ENCODE measurements at places on chromosomes 7 and 10. TPM values are rescaled to one million over a fixed set of nuclear protein-coding genes. Genes with fewer than 3 reads are reported as not detected.

ZNF467 gene
- polyA plus RNA-seq = not detected

TRIL gene
- polyA plus RNA-seq = 0.08 TPM

GRCh38 chr7:5457245-5457735, 33.7 kb upstream of the TNRC18 start:
- H3K36me3 ChIP-seq = no peaks in the 10 kb centered on the region
- H3K4me1 ChIP-seq = no peaks in the 10 kb centered on the region
- no peaks in the 10 kb centered on the region for H3K27me3 ChIP-seq
- H3K4me3 ChIP-seq = no peak overlapping the region

- no peaks in the 10 kb centered on the region for H3K4me1 ChIP-seq
- DNase-seq = peak; percentile 56
- H3K27me3 ChIP-seq = no peaks in the 10 kb centered on the region
Measured at GRCh38 chr10:77458986-77459590, 178.5 kb downstream of the KCNMA1 start.

DNA sequence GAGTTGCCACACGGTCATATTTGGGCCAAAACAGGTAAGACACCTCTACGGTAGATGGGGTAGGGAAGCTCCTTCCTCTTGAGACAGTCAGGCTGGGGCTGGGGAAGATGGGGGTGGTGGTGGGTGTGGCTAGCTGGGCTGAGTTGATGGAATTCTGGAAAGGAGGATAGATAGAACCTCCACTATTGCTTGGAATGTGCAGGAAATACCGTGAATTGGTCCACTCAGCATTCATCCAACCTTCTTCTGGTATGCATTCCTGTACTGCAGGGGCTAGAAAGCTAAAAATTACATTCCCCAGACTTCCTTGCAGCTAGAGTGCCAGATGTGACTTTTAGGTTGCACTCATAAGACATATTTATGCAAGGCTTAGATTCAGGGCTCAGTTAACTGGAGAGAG, 24.8 kb downstream of the TLX1 start:
- H3K27me3 ChIP-seq = peaks cover 68% of the 10 kb centered on the region
- no peak for DNase-seq
- H3K27ac ChIP-seq = no peak overlapping the region
- H3K36me3 ChIP-seq = no peaks in the 10 kb centered on the region

DNA sequence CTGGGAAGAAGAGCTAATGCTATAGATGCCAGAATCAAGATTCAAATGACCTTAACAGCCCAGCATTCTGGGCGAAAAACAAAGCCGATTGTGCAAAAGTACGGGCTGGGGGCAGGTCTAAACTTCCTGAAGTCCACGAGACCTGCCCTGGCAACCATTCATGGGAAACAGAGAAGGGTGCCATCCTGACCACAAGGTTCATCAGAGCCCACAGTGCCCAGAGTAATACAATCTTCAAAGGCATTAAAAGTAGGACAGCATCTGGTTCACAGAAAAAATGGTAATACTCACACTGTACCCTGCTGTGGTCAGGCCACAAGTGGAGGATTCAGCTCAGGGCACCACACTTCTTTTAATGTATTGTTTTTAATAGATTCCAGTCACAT, 36.1 kb downstream of the SORBS1 start:
- no peak overlapping the region for H3K4me3 ChIP-seq
- peaks cover 4% of the 10 kb centered on the region for H3K4me1 ChIP-seq
- no peaks in the 10 kb centered on the region for H3K36me3 ChIP-seq
- no peak overlapping the region for H3K27ac ChIP-seq
- no peaks in the 10 kb centered on the region for H3K27me3 ChIP-seq

DNA sequence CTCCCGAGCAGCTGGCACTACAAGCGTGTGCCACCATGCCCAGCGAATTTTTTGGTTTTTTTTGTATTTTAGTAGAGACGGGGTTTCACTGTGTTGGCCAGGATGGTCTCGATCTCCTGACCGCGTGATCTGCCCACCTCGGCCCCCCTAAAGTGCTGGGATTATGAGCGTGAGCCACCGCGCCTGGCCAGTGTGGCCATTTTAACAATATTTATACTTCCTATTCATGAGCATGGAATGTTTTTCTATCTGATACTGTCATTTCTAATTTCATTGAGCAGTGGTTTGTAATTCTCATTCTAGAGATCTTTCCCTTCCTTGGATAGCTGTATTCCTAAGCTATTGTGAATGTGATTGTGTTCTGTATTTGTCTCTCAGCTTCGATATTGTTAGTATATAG, 96.2 kb downstream of the GLCCI1 start:
- H3K36me3 ChIP-seq = 0 out of 2 replicates have a peak, but pooled peaks cover 3% of the 10 kb centered on the region
- H3K4me3 ChIP-seq = no peak overlapping the region
- DNase-seq = no peak
- peaks cover 18% of the 10 kb centered on the region for H3K4me1 ChIP-seq
- H3K27me3 ChIP-seq = no peaks in the 10 kb centered on the region

GRCh38 chr10:62121187-62121530, 147.5 kb downstream of the RTKN2 start:
- H3K4me1 ChIP-seq = peaks cover 14% of the 10 kb centered on the region
- peak; percentile 36 for DNase-seq
- no peaks in the 10 kb centered on the region for H3K27me3 ChIP-seq
- H3K4me3 ChIP-seq = no peak overlapping the region
- H3K27ac ChIP-seq = 0 out of 2 replicates have a peak overlapping the region, but pooled peaks have one; percentile 27

DNA sequence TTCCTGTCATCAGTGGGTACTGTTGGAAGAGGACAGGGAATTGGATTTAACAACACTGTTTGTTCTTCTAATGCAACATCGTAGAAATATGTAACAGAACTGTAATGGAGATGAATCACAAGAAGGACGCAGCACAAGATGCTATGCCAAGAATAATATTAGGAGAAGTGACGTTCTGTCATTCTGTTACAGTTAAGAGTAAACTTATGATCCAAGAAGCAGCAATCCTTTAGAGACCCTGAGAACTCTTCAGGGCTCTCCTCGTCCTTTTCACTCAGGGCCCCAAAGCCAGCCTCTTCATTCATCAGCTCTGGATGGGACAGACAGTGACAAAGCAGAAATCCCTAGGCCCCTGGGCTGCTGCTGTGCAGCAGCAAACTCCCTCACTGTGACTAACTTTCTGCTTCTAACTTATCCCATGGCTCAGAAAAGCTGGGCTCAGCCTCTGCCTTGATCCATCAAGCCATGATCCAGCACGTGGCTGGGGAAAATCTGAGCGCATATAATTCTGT, 8.7 kb upstream of the IL6 start:
- peak; percentile 93 for DNase-seq
- H3K36me3 ChIP-seq = no peaks in the 10 kb centered on the region
- no peaks in the 10 kb centered on the region for H3K27me3 ChIP-seq
- peaks cover 28% of the 10 kb centered on the region for H3K4me1 ChIP-seq

GRCh38 chr7:152076324-152076821, 50.9 kb downstream of the GALNT11 start:
- no peaks in the 10 kb centered on the region for H3K4me1 ChIP-seq
- peak; percentile 3 for DNase-seq

AKR1C8 gene
- polyA plus RNA-seq = not detected

DNA sequence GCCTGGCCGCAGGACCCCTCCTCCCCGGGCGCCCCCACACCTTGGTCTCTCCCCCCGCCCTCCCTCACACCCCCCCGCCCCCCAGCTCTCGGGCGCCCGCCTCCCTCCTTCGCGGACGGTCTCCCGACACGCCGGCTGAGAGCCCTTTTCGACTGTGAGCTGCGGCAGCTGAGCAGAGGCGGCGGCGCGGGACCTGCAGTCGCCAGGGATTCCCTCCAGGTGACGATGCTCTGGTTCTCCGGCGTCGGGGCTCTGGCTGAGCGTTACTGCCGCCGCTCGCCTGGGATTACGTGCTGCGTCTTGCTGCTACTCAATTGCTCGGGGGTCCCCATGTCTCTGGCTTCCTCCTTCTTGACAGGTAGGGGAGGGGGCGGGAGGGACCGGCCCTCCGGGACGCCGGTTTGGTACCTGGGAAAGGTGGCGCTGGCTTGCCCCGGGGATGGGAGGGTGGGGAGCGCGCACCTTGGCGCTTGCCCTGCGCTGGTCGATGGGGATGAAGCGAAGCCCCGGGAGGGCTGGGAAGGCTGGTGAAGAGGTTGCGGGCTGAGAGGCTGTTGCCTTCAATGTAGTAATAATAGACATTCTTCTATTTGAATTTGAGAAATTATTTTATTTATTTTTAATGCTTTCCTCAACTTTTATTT, at the start of gene BMPER:
TSS of gene BMPER (plus strand) at position 151 of the 644 bp plus-strand sequence. CDS start at position 226, 75 bp downstream.
- H3K36me3 ChIP-seq = peaks cover 20% of the 10 kb centered on the region
- peaks cover 68% of the 10 kb centered on the region for H3K4me1 ChIP-seq
- H3K27me3 ChIP-seq = no peaks in the 10 kb centered on the region
- peak within 1 kb of the TSS; percentile 79 for H3K27ac ChIP-seq
- peak within 1 kb of the TSS; percentile 91 for H3K4me3 ChIP-seq

SHLD2 gene
- polyA plus RNA-seq = 13.5 TPM

DNA sequence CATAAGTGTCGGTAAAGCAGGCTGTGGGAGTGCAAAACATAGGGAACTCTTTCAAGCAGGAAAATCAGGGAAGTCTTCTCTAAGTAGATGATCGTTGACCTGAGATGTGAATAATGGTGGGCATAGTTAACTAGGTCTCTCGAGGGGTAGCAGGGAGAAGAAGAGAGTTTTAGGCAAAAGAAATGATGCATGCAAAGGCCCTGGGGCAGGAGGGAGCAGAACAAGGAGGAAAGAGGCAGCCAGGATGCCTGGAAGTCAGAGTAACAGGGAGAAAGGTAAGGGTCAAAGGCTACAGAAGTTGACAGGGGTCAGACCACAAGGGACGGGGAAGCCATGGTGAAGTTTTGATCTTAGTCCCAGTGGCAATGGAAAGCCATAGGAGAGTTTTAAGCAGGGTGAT, 47.8 kb upstream of the PAX2 start:
- no peaks in the 10 kb centered on the region for H3K36me3 ChIP-seq
- DNase-seq = no peak
- no peak overlapping the region for H3K27ac ChIP-seq
- no peak overlapping the region for H3K4me3 ChIP-seq
- peaks cover 31% of the 10 kb centered on the region for H3K27me3 ChIP-seq

DNA sequence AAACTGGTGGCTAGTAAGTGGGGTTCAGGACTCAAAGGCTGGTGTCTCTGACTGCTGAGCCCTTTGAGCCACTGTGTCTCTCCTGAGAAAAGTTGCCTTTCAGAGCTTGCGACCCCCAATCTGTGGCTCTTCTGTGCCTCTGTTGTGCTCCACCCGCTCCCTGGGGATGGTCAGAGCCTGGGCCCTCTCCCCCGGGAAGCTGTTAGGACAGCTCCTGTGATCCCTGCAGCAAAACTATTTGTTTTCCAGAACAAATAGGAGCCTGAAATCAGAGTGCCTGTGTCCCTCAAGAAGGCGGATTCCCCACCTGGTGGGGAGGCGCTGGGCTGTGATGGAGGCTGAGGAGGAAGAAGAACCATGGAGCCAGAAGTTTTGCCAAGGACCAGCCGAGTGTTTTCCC, 56.4 kb upstream of the MXI1 start:
- H3K27me3 ChIP-seq = peaks cover 12% of the 10 kb centered on the region
- no peak overlapping the region for H3K27ac ChIP-seq
- H3K4me3 ChIP-seq = no peak overlapping the region

DNA sequence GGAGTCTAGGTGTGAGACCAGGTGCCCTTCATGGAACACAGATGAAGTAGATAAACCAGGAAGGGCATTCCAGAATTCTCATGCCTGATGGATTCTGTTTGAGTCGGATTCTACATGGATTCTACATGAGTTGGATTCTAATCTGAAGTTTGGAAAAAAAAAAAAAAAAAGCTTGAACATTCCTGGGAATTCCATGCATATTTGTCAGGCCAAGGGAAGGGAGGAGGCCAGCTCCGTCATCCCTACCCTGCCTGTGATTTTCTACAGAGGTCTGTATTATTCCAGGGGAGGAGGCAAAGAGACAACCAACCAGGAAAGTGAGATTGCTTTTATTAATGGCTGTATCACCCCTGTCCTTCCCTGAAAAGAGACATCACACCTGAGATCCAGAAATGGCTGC, 27.8 kb upstream of the EBLN1 start:
- no peaks in the 10 kb centered on the region for H3K36me3 ChIP-seq
- peak; percentile 51 for DNase-seq
- no peaks in the 10 kb centered on the region for H3K27me3 ChIP-seq

DNA sequence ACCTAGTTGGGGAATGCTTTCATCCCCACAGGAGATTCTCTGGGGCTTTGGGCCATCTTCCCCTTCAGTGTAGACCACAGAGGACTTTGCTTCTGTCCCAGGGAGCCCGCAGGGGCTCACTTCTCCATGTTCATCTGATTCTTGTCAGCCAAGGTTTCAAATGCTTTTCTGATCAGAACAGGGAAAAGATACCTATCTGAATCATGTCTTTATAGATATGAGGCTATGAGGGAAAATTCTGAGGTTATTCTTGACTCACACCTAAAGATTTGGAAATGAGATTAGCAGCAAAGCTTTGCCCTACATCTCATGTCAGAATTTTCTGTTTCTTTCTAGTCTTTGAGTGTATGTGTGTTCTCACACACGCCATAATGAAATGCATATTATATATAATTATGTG, 53.3 kb downstream of the FIGNL1 start:
- no peaks in the 10 kb centered on the region for H3K4me1 ChIP-seq
- H3K4me3 ChIP-seq = no peak overlapping the region
- H3K27me3 ChIP-seq = peaks cover 25% of the 10 kb centered on the region
- DNase-seq = no peak

GRCh38 chr10:33385015-33385414, 50.5 kb upstream of the NRP1 start:
- no peak for DNase-seq
- no peaks in the 10 kb centered on the region for H3K36me3 ChIP-seq
- H3K4me3 ChIP-seq = no peak overlapping the region
- no peaks in the 10 kb centered on the region for H3K27me3 ChIP-seq
- H3K4me1 ChIP-seq = peaks cover 32% of the 10 kb centered on the region

CPA5 gene
- not detected for polyA plus RNA-seq

GRCh38 chr7:50481867-50482266, 31.7 kb upstream of the FIGNL1 start:
- peaks cover 2% of the 10 kb centered on the region for H3K27me3 ChIP-seq
- no peaks in the 10 kb centered on the region for H3K4me1 ChIP-seq
- H3K36me3 ChIP-seq = no peaks in the 10 kb centered on the region
- no peak overlapping the region for H3K4me3 ChIP-seq
- H3K27ac ChIP-seq = no peak overlapping the region
- DNase-seq = no peak

- H3K27ac ChIP-seq = peak overlapping the region; percentile 30
- peaks cover 26% of the 10 kb centered on the region for H3K4me1 ChIP-seq
- H3K4me3 ChIP-seq = peak overlapping the region; percentile 86
- H3K36me3 ChIP-seq = peaks cover 66% of the 10 kb centered on the region
- peak; percentile 46 for DNase-seq
Measured at GRCh38 chr7:26197153-26198115, 3.1 kb downstream of the HNRNPA2B1 start.

DNA sequence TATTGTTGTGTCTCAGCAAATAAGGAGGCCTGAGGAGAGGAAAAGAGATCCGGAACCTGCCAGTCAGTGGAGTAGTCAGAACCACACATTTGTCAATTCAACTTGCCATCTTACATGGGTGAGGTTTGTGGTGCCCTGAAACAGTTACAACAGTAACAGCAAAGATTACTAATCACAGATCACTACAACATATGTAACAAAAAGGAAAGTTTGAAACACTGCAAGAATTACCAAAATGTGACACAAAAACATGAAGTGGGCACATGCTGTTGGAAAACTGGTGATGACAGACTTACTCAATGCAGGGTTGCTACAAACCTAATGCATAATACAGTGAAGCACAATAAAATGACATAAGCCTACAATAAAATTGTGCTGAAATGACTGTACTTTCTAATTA, 89.4 kb downstream of the LRRN3 start:
- DNase-seq = no peak
- no peak overlapping the region for H3K4me3 ChIP-seq
- no peaks in the 10 kb centered on the region for H3K4me1 ChIP-seq
- H3K27ac ChIP-seq = no peak overlapping the region
- no peaks in the 10 kb centered on the region for H3K36me3 ChIP-seq

AKR1D1 gene
- polyA plus RNA-seq = not detected
